ELF-1 (cell line): ENCODE measurements at places on chromosomes 2 and 18.

DNA sequence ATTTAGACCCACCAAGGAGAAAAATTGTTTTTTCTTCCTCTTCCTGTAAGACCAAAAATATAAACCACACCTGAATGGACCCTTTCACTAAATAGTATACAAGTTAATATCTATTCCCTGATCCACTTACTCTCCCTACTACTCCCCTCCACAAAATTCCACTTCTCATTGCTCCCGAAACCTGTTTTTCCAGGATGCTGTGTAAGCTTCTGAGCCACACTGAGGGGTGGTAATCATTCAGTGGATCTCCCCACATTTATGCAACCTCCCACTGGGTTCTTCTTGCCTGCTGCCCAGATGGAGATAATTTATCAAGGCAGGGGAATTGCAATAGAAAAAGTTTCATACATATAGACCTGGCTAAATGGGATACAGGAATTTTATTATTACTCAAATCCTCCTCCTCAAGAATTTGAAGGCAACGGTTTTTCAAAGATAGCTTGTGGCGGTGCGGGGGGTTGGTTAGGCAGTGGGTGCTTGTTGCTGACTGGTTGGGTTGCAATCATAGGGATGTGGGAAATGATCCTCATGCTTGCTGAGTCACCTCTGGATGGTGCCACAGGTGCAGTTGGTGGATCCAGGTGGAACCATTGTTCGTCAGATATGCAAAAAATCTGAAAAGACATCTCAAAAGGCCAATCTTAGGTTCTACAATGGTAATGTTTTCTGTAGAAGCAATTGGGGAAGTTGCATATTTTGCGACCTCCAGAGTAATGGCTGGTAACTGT, 970.3 kb downstream of the CNTNAP5 start:
- no peak for DNase-seq

- no peak for DNase-seq
These were observed 188.0 kb upstream of the SPHKAP start for GRCh38 chr2:228369400-228370031.

GRCh38 chr2:180291060-180291459, 284.0 kb upstream of the CWC22 start:
- DNase-seq, result no peak

DNA sequence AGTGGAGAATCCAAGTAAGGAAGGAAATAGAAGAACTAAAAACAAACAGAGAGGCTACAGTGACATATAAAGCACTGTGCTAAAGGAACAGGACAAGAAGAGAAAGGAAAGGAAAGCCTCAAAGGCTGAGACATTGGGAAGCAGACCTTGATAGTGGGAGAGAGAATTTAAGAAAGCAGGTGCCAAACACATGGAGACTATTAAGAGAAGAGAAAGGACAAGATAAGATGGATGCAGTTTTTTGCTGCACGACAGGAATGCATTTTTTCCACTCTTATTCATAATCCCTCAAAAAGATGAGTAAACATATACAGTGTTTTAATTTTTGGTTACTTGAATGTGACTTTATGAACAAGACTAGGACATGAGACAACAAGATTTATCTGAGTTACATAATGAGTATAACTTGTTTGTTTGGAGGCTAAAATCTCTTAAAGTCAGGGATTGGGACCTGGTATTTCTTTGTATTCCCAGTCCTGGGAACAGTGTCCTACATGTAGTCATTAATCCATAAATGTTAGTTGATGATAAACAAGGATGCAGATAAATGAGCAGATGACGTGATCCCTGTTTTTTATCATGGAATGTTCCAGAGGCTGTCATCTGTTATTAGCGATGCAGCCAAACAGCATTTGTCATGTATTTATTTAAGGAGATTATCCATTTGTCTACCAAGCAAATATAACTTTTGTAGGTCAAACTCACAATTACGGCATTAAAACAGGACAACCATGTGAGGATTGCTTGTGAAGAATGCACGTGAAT, 141.7 kb downstream of the DNER start:
- no peak for DNase-seq

DNA sequence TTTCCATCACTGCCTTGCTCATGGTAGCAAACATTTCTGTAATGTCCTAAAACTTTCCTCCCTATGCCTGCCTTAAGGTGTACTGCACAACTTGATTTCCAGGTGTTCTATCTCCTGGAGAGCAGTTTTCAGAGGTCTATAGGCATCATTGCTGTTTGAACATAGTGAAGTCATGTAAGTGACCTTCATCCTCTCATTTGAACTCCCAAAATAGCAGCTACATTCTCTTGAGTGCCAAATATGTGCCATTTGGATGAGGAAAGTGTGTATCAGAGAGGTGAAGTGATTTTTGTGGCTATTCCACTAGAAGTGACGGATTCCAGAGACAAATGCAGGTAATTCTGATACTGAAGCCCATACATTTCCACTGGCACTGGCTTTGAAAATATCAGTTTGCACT, 3.4 kb downstream of the PPP1R1C start:
- DNase-seq, result no peak

- DNase-seq, result peak; percentile 45
These were observed 558.3 kb downstream of the KCNJ3 start for GRCh38 chr2:155256803-155257202.

DNA sequence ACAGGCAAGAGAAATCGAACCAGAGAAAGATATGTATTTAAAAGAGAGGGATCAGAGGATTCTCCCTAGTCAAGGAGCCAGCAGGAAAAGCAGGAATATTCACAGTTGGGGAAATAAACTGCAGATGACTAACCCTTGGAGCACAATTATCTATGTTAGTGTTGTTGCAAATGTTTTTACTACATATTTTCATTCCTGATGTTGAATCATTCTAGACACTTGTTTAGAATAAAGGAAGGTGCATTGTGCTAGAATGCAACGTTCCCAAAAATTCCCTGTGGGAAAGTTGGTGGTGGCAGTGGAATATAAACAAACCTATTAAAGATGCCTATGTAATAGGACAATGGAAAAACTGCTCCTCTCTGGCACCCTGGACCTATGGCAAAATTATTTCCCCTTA, 63.3 kb downstream of the DTNA start:
- no peak for DNase-seq

GRCh38 chr2:74481431-74481830, 1.4 kb downstream of the CCDC142 start:
- DNase-seq, result no peak

GRCh38 chr2:74873012-74873665, 39.2 kb downstream of the HK2 start:
- DNase-seq, result no peak

DNA sequence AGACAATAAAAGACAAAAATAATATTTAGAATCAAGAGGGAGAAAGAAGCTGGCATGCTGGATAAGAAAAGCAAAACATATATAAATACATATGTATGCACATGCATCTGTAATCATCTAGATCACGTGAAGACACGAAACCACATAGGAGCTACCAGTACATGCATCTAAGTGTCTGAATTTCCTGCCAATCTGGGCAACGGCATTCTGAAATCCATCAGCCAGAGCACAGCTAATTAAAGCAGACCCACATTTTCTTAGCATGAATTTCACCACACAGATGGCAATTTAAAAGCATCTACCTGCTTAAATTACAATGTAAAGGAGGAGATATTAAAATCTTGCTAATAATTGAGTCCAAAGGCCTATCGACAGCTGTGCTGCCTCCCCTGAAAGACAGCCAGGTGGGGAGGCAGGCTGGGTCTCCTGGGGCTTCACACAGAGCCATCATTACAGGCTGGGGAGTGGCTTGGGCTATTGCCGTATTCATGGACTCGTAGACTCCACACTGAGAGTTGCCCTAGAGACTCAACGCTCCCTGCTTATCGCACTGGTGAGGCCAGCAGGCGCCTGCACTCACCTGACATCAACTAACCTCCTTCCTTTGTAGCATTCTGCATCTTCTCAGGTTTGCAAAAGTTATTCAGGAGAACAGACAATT, 272.5 kb upstream of the PXDN start:
- DNase-seq, result no peak

- no peak for DNase-seq
These were observed 74.1 kb downstream of the SCG2 start for GRCh38 chr2:223528036-223528435.

DNA sequence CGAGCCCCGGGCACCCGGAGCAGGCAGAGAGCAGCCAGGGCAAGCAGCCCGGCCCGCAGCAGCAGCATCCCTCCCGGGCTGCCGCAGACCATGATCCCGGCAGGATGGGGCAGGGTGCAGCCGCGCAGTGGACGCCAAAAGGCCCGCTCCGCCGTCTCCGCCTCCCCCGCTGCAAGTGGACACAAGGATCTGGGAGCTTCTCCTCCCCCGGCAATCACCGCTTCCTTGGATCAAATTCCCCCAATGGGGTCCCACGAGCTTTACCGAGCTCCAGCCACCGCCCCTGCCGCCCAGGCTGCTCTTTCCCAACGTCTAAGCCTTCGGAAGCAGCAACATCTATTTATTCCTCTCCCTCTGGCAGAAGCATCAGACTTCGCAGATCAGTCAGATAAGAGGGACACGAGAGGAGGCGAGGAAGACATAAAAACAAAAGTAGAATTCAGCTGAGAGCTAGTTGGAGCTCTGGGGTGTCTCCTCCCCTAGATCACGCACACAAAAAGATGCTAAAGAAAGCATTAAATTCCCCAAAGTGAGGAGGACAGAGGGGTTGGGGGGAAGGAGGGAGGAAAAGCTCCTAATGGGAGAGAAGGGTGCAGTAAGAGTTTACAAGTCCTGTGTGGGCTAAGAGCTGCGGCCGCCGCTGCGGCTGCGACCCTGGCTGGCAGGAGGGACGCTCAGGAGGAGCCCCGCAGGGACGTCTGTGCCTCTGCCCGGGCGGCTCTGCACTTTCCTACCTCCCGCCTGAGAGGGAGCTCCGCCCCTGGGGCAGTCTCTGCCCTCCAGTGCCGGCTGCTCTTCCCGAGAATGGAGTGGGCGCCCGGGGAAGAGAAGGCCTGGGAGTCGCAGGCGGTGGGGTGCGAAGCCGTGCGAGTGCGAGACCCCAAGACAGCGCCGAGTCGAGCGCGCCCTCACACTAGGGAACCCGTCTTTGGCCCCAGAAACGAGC, at the start of gene FRZB:
Gene FRZB (minus strand): TSS at position 177 of the 946 bp plus-strand sequence. CDS start 85 bp downstream, at position 92.
- peak; percentile 67 for DNase-seq

- DNase-seq, result no peak
These were observed 17.3 kb upstream of the GPR55 start for GRCh38 chr2:230942371-230942770.

- no peak for DNase-seq
These were observed 19.9 kb downstream of the WDSUB1 start for GRCh38 chr2:159266554-159266953.

DNA sequence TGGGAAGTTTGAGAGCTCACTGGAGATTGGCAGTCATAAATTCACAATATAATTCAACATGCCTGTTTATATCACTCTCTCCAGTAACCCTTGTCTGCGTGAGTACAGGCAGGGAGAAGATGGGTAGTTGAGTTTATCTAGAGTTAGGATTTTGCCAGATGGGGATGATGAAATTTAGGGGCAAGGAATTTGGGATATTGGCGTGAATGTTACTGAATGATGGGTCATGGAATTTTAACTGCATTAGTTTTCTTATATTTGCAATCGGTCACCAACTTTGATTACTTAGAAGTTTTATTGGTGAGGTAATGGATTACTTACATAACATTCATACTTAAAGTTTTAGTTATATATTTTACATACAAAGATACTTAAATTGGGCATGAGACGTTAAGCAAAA, 35.1 kb downstream of the SANBR start:
- DNase-seq, result no peak

- no peak for DNase-seq
These were observed 74.1 kb downstream of the GALR1 start for GRCh38 chr18:77323640-77324299.

- DNase-seq, result no peak
These were observed 575 bp downstream of the CCDC150 start for GRCh38 chr2:196640031-196640548.

DNA sequence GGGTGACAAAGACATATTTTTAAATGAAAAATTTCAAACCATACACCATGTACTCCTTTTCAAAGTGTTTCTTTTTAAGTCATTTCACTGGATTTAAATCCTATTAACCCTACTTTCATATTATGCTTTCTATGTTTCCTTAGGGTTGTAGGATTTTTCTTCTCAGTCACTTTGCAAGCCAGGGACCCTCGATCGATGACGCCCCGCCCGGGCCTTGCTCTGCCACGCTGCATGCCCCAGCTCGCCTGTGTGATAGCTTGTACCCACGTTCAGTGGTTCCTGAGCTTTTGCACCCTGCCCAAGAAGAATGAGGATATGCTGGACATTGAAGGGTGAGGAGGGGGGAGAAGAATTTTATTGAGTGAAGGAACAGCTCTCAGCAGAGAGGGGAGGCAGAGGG, 568.0 kb downstream of the TRIB2 start:
- no peak for DNase-seq

GRCh38 chr2:160967523-160967922, 192.7 kb upstream of the TANK start:
- DNase-seq, result no peak

DNA sequence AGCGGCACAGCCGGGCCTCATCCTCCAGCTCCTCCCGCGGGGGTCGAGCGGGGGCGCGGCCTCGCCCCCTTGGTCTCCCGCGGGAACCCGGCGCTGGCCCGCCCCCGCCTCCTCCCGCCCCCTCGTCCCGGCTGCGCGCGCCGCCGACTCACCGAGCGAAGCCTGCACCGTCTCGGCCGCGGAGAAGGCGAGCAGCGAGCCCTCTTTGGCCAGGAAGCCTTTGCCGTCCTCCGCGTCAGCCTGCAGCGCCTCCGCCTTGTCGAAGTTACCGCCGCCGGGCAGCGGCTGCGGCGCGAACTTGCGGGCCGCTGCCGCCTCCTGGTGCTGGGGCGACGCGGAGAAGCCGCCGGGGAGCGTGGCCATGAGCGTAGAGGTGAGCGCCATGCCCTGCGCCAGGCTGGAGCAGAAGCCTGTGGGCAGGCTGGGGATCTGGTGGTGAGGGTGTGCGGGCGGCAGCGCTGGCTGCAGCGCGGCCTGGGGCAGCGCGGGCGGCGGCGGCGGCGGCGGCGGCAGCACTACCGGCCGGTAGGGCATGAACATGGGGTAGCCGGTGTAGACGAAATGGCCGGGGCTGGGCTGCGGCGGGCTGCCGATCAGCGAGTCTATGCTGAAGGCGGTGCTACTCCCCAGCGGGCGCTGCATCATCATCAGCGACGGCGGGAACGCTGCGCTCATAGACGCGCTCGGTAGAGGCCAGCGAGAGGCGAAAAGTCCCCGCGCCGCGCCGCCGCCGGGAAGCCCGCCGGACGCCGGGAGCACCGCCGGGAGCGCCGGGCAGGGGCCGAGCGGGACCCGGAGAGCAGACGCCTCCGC, 683 bp downstream of the GBX2 start:
- DNase-seq, result peak; percentile 50

GRCh38 chr2:10526281-10527000, 78.3 kb upstream of the ODC1 start:
- DNase-seq, result no peak
